ENCODE measurements at places on chromosomes 2 and 18.

- no peak for DNase-seq
Observed at GRCh38 chr2:69437751-69438154, 518 bp upstream of the NFU1 start.

GRCh38 chr2:200677721-200678532 lies 92.1 kb downstream of the AOX1 start:
- DNase-seq: no peak

DNA sequence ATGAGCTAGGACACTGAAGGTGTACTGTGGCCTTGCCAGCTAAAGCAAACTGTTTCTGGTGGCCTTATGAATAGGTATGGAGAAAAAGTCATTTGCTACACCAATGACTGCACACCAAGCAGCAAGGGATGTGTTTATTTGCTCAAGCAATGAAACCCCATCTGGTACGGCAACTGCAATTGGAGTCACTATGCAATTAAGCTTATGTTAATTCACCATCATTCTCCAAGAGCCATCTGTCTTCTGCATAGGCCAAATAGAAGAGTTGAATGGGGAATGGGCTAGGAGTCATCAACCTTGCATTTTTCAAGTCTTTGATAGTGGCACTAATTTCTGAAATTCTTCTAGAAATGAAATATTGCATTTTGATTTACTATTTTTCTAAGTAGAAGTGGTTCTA lies 372.0 kb downstream of the KCNJ3 start:
- DNase-seq: no peak

- DNase-seq: no peak
Observed at GRCh38 chr2:11581124-11581796, 47.4 kb downstream of the GREB1 start.

DNA sequence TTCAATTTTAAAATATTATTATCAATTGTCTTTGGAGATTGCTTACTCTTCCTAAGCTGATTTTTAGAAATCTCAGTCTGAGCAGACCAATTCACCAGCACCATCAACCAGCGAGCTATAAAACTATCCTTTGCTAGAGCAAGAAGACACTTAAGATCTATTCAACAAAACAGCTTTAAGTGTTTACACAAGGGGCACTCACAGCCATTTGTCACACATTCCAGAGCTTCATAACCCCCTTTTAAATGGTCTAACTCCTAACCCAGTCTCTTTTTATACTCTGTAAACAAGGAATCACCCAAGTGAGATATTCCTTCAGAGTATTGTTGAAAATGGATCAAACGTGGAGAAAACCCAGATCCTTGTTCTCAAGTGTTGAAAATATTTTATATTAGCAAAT lies 1294.1 kb upstream of the CHAC2 start:
- no peak for DNase-seq

GRCh38 chr2:38933653-38934052 lies 44.0 kb downstream of the ARHGEF33 start:
- no peak for DNase-seq

- DNase-seq: no peak
Observed at GRCh38 chr2:31735716-31736115, 155.0 kb upstream of the SRD5A2 start.

DNA sequence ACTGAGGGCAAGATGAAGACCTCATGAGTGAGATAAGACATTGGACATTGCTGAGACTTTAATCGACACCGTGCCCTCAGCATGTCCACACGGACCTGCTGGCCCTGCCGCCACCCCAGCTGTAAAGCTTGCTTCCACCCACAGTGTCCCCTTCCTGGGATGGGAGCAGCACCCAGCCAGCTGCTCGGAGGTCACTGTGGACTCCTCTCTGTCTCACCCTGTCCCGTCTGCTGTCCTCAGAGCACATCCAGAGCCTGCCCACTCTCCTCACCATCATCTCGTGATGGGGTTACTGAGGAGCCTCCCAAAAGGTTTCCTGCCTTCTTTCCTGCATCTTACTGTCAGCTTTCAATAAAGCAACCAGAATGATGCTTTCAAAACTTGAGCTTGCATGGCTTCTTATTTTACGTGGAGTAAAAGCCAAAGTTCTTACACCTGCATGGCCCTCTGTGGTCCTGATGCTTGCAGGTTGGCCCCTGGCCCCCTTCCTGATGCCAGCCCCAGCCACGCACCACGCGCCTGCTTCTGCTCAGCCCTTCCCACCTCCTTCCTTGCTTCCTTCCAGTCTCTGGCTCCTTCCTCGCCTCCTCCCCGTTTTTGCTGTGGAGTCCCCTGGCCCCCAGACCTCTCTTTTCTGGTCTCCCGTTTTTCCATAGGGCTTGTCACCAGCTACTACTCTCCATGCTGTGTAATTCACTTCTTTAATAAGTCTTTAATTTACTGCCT lies 67.0 kb downstream of the DGKD start:
- no peak for DNase-seq

DNA sequence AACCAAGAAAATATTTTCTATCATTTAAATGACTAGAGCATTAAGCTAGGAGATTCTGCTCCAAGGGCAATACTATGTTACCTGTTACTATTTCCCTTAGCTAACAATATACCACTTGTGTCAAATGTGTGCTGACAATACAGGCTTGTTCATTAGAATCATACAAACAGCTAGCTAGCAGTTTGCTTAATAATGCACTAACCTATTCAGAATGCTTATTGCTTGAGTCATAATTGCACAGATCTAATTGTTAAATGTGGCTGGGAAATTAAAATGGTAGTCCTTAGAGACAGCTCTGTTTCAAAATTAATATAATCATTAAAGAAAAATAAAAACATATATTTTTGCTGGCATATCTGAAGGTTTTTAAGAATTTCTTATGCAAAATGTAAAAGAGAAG lies 344.2 kb downstream of the ERBB4 start:
- no peak for DNase-seq

DNA sequence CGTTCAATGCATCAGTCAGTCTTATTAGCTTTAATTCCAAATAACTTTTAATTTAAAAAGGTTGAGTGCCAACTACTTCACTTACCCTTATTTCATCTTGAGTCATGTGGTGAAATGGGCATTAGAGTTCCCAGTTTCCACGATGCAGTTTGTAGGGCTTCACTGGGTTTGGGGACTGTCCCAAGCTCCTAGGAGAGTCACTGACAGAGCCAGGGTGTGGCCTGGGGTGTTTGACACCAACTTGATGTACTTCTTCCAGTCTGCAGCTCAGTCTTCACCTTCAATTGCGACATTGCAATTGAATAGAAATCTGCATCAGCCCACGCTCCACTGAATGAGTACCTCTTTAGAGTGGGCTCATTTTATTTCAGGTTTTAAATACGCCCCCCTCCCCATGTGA lies 165.3 kb downstream of the ARL4C start:
- DNase-seq: no peak
